ENCODE measurements at places on chromosomes 5 and 9. TPM values are rescaled to one million over a fixed set of nuclear protein-coding genes. Genes with fewer than 3 reads are reported as not detected.

DNA sequence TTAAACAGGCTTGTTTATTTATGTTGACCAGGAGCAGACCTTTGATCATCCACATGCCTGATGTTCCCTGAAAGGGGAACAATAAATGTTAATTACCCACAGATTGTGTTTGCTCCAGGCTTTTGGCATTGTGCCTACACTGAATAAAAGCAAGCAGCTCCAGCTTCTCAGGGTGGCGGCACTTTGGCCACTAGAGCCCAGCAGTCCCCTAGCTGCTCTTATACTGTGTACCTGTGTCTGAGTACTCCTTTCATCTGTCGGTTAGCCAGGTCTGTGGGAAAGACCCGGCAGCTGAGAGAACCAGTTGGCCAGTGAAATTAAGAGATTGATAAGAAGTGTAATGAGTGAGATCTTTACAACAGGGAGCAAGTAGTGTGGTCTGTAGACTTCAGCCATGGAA, 254.8 kb upstream of the FTMT start:
- DNase-seq, result no peak

GRCh38 chr9:1049641-1050040, 516 bp upstream of the DMRT2 start:
- DNase-seq, result no peak

- no peak for DNase-seq
Measured at GRCh38 chr5:32474209-32474854, 29.8 kb upstream of the ZFR start.

- DNase-seq, result peak; percentile 92
Measured at GRCh38 chr5:163379298-163380155, 57.9 kb upstream of the CCNG1 start.

- peak; percentile 36 for DNase-seq
Measured at GRCh38 chr5:141783005-141783946, 94.9 kb downstream of the PCDH1 start.

- no peak for DNase-seq
Measured at GRCh38 chr9:127181315-127181580, 58.8 kb upstream of the ANGPTL2 start.

GRCh38 chr5:122424132-122424531, 112.1 kb downstream of the SNCAIP start:
- DNase-seq, result no peak

DNA sequence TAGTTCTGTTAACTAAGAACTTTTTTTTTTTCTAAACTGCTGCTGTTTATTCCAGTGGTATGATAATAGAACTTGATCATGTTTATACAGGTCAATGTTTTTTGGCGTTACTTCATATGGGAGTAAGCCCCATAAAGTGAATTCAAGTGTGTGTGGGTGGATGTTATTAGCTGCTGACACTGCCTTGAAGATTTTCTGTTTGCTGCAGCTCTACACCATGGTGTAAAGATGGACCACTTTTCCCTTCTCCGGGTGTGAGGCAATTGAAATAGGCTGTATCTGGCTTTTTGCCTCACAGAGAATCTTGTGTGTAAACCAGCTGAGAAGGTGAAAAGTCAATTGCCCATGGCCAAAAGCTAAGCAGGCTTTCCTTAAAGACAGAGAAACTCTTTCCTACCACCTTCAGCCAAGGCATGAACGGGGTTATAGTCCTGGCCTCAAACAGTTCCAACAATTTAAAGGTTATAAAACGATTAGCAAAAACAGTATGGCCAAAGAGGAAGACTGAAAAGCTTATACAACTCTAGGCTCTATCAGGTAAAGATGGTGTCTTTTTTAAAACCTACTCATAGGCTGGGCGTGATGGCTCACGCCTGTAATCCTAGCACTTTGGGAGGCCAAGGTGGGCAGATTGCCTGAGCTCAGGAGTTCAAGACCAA, 33.9 kb upstream of the ABCA1 start:
- DNase-seq, result no peak

DNA sequence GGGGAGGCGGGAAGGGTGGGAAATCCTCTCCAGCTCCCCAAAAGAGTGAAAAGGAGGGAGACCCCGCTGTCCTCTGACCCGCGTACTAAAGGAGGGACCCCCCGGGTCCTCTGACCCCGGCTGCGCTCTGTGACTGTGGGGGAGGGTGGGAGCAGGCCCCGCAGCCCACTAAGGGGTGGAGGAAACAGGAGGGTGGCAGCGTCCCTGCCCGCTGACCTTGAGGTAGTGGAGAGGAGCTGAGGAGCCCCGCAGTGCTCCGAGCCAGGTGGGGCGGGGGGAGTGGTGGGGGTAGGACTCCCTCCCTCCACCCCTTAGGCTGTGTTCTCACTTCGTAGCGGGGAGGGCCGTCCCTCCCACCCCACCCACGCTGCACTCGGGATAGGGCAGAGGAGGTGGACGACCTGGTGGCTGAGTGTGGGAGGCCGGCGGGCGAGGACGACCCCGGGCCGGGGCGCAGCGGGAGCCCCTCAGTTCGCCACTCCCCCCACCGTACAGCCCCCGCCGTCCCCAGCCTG, 449 bp upstream of the ADCY2 start:
- no peak for DNase-seq

- DNase-seq, result no peak
Measured at GRCh38 chr5:157460921-157461792, 1.1 kb downstream of the NIPAL4 start.

SV2C gene
- total RNA-seq, result 0.05 TPM

ECSCR gene
- 1.00 TPM for total RNA-seq

PLAC8L1 gene
- 2.7 TPM for total RNA-seq

PCDHGB7 gene
- total RNA-seq, result 22.4 TPM

SPINK4 gene
- not detected for total RNA-seq

NMUR2 gene
- total RNA-seq, result not detected

NDUFB6 gene
- total RNA-seq, result 56.1 TPM

ADAMTS13 gene
- 7.3 TPM for total RNA-seq

DNAI1 gene
- 1.8 TPM for total RNA-seq
